T-helper 1 cell (primary cell): ENCODE measurements at places on chromosomes 6 and 20.

- no peak for DNase-seq
Measured at GRCh38 chr6:72890671-72891070, 268.8 kb downstream of the KCNQ5 start.

DNA sequence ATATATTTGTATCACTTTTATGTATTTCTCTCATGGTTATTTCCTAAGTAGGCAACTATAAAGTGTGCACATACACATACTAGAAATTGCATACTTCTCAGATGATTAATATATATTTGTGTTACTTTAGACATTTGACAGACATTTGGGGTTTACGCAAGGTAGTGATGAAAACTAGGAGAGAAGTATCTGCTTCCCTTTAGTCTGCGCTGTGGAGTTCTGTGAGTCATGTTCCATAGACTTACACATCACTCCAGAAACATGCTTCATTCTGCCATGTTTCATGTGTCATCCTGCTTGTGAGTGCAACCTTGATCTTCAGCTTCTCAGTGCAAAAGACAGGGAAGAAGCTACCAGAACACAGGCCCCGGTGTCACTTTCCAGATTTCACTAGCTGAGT is 200.7 kb upstream of the BMP2 start:
- DNase-seq: no peak

- no peak for DNase-seq
Measured at GRCh38 chr6:89360415-89360999, 8.0 kb upstream of the UBE2J1 start.

DNA sequence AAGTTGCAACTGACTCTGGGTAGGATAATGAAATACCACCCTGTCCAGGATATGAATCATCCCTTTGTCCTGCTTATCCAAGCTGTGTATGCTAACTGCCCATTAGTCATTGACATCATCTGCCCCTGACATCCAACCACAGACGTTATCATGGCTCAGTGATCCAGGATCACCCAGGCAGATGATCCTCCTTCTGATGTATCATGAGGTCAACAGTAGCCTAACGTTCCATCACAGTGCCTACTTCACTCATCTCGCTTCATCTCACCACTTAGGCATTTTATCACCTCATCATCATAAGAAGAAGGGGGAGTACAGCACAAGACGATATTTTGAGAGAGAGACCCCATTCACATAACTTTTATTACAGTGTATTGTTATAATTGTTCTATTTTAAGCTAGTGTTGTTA is 13.4 kb upstream of the BTN3A2 start:
- no peak for DNase-seq

GRCh38 chr6:40393641-40394040 is 193.5 kb downstream of the LRFN2 start:
- no peak for DNase-seq

GRCh38 chr6:28171271-28171670 is 29.6 kb downstream of the ZKSCAN8 start:
- no peak for DNase-seq

- no peak for DNase-seq
Measured at GRCh38 chr6:151242420-151242861, 2.7 kb downstream of the AKAP12 start.

- no peak for DNase-seq
Measured at GRCh38 chr20:32896521-32897280, 38.0 kb downstream of the EFCAB8 start.

DNA sequence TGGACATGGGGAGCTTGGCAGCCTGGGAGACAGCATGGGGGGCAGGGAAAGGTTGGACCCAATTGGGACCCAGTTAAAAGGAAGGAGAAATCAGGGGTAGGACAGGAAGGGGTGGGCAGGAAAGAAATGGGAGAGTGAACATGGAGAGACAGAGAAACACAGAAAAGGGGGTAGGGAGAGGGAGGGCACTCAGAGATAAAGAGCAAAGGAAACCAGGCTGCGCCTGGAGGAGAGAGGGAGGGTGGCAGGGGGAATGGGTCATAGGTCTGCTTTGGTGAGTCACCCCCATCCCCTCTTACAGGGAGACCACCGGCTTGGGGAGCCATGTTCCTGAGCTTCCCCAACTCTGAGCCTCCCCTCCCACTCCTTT is 46.7 kb downstream of the RAB44 start:
- no peak for DNase-seq

DNA sequence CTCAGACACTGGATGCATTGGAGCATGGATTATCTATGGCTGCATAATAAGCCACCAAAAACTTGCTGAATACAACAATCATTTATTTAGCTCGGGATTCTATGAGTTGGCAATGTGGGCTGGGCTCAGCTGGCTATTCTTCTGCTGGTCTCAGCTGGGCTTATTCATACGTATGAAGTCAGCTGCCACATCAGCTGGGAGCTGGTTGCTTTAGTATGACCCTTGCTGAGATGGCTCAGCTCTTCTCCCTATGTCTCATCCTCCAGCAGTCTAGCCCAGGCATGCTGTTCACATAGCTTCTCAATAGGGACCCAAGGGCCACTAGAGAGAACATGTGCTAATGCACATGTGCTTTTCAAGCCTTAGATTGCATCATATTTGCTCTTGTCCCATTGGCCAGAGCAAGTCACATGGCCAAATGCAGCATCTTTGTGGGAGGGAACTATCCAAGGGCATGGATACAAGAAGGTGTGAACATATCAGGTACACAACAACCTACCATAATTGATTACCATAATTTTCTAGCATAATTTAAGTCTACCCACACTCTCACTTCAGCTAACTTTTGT is 444.6 kb downstream of the KIF16B start:
- DNase-seq: no peak

GRCh38 chr20:57559289-57559634 is 1.6 kb upstream of the PCK1 start:
- no peak for DNase-seq

GRCh38 chr6:16618962-16619361 is 142.3 kb downstream of the ATXN1 start:
- no peak for DNase-seq

DNA sequence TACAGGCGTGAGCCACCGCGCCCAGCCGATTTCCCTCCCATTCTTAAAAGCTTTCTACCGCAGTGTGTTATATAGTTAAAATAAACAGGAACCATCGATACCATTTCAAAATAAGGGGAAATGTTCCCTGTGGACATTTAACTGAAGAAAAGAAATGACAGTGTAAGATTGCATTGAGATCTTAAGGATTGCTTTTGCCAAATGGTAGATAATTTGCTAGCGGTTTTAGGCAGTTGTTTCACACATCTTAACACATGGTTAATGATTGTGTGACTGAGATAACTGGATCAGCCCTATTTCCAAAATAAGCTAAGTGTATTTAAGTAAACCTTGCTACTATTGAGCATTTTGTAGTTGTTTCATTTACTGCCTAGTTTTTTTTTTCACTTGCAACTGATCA is 15.6 kb downstream of the STX16 start:
- no peak for DNase-seq

GRCh38 chr6:137958811-137959565 is 91.9 kb downstream of the TNFAIP3 start:
- no peak for DNase-seq

GRCh38 chr20:5608442-5609161 is 141.6 kb upstream of the SHLD1 start:
- DNase-seq: no peak
